ENCODE measurements at places on chromosomes 4 and X.
A peak's percentile ranks its signal among the peaks of the same experiment; 100 is the strongest.

DNA sequence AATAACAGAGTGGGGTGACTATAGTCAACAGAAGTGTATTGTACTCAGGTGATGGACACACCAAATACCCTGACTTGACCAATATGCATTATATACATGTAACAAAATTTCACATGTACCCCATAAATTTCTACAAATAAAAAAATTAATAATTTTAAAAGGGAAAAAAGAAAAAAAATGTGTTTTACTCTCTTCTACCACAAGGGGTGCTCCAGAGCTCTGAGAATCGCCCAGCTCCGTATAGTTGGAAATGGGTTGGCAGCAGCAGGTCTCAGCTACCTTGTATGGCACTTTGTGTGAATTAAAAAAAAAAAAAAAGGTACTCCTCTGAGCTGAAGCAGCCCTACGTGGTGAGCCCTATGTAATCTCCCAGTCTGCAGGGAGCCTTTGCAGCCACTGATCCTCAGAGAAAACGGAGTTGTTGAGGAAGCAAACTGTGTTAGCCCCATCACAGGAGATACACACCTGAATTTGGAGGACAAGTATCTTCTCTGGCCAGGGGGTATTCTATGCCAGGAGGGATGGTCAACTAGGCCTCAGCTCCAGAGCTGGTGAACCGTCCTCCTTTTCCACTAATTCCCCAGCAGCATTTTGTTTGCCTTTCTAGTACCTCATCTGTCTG is 17.2 kb upstream of the POLA1 start:
- no peak for DNase-seq

- DNase-seq = no peak
These were observed 115.3 kb downstream of the AASDH start for GRCh38 chr4:56272003-56272402.

- peak; percentile 70 for DNase-seq
These were observed 9.5 kb downstream of the NAF1 start for GRCh38 chr4:163157157-163157556.

- no peak for DNase-seq
These were observed 265.7 kb upstream of the BOD1L1 start for GRCh38 chr4:13893211-13893610.

- no peak for DNase-seq
These were observed 129.1 kb upstream of the AFF2 start for GRCh38 chrX:148371291-148371690.

- no peak for DNase-seq
These were observed 14.0 kb upstream of the HSFX1 start for GRCh38 chrX:149759824-149760223.

DNA sequence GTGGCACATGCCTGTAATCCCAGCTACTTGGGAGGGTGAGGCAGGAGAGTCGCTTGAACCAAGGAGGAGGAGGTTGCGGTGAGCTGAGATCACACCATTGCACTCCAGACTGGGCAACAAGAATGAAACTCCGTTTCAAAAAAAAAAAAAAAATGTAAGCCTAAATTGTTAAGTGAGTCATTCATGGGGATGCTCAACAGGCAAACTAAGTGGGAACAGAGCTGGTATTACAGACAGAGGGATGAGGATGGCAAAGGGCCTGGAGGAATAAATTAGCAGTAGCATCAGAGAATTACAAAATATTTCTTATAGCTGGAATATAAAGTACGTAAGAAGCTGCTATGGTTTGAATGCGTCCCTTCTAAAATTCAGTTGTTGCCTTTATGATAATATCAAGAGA is 43.4 kb upstream of the OGT start:
- no peak for DNase-seq

GRCh38 chr4:70425306-70425705 is 27.6 kb downstream of the OPRPN start:
- no peak for DNase-seq

DNA sequence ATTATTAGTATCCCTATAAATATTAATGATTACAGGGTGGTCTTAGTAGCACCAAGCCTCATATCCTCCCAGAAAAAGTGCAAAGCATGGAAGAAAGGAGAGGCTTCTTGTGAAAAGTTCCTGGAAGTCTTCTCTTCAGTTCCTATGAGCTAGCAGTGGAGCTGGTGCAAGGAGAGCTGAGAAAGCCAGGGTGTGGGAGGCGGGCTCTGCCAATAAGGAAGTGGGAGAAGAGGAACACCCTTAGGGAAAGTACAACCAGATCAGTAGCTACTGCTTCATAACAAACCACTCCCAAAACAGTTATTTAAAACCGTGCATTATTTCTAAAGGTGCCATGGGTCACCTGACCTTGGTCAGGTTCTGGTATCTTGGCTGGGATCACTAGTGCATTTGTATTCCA is 72.4 kb downstream of the MAP9 start:
- DNase-seq = no peak
